ENCODE measurements at places on chromosomes 2 and 18. TPM values are rescaled to one million over a fixed set of nuclear protein-coding genes. Genes with fewer than 3 reads are reported as not detected.

DNA sequence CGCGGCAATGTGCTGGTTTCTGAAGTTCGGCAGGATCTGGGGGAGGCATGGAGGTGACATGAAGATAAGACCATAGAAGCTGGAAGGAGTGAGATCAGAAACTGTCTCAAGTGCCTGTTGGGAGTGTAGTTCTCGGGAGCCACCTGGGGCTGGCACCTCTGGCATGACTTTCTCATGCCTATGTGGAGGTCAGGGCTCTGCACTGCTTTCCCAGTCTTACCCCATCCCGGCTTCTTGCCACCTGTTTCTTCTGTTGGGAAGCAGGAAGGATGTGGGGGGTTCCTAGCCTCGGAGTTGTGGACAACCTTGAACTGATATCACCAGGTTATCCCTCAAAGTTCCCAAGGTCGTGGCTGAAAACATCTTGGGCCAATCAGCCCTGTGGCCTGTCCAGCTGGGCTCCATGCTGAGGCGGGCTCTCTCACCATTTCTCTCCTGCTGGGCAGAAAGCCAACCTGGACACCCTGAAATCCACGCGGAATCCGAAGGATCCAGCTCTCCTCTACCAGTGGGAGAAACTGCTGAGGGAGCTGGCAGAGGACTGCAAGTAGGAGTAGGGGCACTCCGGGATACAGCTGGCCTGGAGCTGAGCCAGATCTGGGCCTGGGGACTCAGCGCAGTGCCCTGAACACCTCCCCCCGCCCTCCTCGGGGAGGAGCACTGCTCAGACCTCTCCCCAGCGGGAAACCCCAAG, 42.5 kb downstream of the FER1L5 start:
- no peak for DNase-seq

DNA sequence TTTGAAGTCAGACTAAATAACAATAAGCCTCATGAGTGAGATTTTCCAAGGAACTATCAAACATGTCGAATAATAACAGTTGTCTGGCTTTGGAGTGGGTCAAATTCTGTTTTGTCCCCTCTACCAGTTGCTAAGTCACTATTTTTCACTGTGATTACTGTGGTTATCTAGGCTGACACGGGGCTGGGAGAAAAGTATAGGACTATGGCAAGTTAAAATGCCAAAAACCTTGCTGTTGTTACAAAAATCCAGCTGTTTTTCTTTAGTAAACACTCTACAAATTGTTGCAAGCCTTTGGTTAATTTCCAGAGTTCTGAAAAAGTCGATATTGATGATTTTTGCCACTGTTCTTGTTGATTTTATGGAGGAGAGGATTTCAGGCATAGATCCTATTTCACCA, 1.5 kb downstream of the CFAP210 start:
- no peak for DNase-seq

DNA sequence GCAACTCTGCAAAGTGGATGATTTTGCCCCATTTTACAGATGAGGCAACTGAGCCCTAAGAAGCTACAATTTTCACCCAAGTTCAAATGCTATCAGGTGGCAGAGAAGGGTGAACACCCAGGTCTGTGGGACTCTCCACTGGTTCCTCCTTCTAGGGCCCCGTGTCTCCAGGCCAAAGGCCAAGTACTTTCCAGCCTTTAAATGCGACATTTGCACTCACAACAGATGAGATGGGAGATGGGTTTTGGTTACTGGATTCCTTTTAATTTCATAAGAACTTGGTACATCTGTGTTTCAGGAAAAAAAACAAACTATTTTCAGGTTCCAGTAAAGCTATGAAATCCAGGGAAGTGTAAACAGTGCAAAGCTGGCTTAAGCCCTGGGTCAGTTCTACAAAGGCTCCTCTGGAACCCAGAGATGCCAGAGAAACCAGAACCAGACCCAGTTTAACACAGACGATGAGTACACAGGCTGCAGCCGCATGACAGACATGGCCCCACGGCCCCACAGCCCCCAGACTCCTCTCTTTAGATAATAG, 361.7 kb downstream of the ANAPC1 start:
- DNase-seq, result no peak

GRCh38 chr2:457262-457661, 169.4 kb upstream of the ALKAL2 start:
- DNase-seq, result no peak

GRCh38 chr2:189412330-189412953, 28.8 kb upstream of the WDR75 start:
- DNase-seq, result peak; percentile 56

GRCh38 chr18:75698861-75699260, 271.4 kb upstream of the SMIM21 start:
- no peak for DNase-seq

GRCh38 chr2:393711-394696, 106.1 kb upstream of the ALKAL2 start:
- peak; percentile 37 for DNase-seq

GRCh38 chr2:238299803-238300202, 11.4 kb upstream of the PER2 start:
- DNase-seq, result peak; percentile 50

DNA sequence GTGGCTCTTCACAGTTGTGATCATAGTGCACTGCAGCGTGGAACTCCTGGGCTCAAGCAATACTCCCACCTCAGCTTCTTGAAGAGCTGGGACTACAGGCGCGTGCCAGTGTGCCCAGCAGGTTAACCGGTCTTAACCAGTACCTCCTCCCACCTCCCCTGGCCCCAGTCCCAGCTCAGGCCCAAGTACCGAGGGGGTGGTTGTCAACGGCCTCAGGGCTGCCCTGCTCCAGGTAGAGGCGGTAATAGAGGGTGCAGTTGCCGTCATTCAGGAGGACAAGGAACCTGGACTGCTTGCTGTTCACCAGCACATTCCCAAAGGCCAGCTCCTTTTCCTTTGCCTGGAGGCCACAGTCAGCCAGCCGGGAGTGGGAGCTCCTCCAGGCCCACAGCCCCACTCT, 19.7 kb downstream of the CFAP65 start:
- no peak for DNase-seq

DNA sequence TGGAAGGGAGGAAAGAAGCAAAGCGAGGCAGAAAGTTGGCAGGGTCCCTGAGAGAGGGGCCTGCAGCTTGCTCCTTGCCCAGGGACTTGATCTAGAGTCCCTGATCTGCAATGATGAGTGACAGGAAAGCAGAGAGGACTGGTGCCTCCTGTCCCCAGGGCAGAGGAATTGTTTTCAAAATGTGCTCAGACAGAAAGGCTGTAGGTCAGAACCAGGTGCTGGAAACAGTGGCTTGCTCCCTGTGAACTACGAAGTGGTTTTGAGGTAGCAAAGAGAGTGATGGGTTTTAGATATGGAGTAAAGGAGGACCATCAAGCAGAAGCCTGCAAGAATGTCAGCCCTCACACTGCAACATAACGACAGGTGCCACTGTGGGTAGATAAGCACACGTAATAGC, 164.9 kb upstream of the SERTAD2 start:
- DNase-seq, result no peak

- DNase-seq, result peak; percentile 35
Measured at GRCh38 chr2:233098618-233099017, 38.5 kb downstream of the INPP5D start.

DNA sequence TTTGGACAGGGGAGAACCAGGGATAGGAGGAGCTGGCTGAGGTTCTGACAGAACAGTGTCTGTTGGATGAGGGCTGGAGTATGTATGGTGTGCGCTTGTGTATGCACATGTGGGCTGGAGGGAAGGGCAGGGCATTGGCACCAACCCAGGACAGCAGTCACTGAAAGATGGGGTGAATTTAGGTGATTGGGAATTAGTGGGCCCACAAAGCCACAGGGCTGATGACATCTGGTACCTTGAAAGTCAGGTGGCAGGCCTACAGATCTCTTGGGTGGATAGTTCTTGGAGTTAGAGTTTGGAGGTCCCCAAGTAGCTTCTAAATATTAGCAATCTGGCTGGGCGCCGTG, 45.7 kb downstream of the C2orf42 start:
- DNase-seq, result no peak

DNA sequence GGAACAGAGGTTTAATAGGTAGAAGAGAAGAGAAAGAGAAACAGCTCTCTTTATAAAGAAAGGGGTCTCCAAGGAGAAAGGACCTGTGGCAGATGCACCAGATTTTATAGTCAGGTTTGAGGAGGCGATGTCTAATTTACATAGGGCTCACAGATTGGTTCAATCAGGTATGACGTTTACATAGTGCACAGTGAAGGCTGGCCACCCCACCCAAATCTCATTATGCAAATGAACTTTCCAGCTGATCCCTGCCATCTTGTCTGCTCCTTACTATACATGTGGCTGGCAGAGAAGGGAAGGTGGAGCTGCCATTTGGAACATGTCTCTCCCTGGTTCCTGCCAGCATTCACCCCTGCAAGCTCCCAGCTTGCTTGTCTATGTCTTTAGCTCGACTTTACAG, 557.8 kb downstream of the SUCLG1 start:
- no peak for DNase-seq

ATP6V1B1 gene
- total RNA-seq, result not detected

ANKRD53 gene
- total RNA-seq, result not detected

RPIA gene
- 23.8 TPM for total RNA-seq

DTNA gene
- 10.9 TPM for total RNA-seq

VAMP5 gene
- total RNA-seq, result 10.0 TPM

GKN1 gene
- total RNA-seq, result not detected

All from Calu3 (cell line).